ENCODE measurements at places on chromosomes 3 and 15. TPM values are rescaled to one million over a fixed set of nuclear protein-coding genes. Genes with fewer than 3 reads are reported as not detected.

DNA sequence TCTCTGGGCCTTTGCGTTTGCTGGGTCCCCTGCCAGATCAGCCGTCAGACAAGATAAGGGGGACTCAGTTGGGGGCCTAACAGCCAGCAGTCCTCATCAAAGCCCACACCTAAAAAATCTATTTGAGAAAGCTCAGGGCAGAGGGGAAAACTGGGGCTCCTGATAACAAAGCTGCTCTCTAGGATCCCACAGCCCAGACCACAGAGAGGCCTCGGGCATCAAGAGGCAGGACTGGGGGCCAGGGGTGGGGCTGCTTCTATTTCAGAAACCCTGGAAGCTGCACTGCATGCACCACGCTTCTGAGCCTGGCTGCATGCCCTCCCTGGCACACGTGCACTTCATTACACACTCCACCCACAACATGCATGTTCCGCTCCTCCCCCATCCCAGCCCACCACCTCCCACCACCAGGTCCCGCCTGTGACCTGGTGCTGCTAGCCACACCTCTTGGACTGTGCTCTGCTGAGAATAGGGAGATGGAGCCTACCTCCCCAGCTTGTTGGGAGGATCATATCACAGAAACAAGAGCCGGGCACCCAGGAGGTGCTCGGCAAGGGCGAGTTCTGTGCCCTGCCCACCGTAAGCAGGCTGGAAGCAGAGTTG, 26.6 kb downstream of the FBLN2 start:
- peak; percentile 62 for DNase-seq

DNA sequence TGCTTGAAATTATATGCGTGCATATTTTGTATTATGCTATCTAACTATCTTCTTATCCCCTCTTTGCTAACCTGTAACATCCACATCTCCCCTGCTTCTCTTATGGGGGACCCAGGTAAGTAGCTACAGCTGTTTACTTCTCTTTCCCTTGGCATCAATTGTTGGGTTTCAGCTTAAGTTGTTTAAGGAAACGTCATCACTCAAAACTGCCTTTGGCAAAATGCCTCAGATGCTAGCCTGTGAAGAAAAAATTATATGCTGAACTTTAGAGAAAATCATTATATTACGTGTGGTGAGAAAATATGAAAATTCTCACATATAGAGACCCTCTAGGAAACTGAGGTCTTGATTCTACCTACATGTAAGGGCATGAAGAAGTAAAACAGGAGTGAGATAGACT, 447.0 kb upstream of the NECTIN3 start:
- no peak for DNase-seq

GRCh38 chr15:45690581-45691260, 55.9 kb downstream of the SQOR start:
- DNase-seq: no peak

SLC9A9 gene
- total RNA-seq: 2.5 TPM
